ENCODE measurements at places on chromosomes 2 and 18.

- no peak for DNase-seq
Measured at GRCh38 chr2:217937446-217937845, 65.3 kb downstream of the TNS1 start.

GRCh38 chr2:221285148-221285547 is 287.0 kb downstream of the EPHA4 start:
- no peak for DNase-seq

- DNase-seq: no peak
Measured at GRCh38 chr2:105544591-105545377, 145.9 kb upstream of the FHL2 start.

GRCh38 chr2:101699755-101700461 is 2.4 kb downstream of the MAP4K4 start:
- DNase-seq: peak; percentile 32

DNA sequence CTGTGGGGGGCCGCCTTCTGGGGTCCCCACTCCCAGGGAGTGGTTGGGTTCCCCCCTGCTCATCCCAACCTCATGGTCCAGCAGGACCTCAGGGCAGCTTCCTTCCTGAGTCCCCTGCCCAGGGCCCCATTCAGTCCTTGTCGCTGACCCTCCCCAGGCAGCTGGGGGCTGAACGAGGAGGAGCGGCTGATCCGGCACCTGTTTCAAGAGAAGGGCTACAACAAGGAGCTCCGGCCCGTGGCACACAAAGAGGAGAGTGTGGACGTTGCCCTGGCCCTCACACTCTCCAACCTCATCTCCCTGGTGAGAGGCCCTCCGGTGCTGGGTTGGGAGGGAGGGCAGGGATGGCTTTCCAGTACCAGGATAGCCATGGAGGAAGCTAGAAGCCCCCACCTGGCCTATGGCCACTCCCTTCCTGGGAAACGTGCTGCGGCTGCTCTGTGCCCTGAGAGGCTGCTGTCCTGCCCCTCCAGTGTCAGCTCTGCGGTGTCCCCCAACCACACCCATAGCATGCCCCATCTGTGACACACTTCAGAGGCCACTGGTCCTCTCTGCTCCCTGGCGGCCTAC is 497 bp downstream of the CHRND start:
- DNase-seq: no peak

Data from PC-3 (cell line).